ENCODE measurements at places on chromosomes 12 and 14.

DNA sequence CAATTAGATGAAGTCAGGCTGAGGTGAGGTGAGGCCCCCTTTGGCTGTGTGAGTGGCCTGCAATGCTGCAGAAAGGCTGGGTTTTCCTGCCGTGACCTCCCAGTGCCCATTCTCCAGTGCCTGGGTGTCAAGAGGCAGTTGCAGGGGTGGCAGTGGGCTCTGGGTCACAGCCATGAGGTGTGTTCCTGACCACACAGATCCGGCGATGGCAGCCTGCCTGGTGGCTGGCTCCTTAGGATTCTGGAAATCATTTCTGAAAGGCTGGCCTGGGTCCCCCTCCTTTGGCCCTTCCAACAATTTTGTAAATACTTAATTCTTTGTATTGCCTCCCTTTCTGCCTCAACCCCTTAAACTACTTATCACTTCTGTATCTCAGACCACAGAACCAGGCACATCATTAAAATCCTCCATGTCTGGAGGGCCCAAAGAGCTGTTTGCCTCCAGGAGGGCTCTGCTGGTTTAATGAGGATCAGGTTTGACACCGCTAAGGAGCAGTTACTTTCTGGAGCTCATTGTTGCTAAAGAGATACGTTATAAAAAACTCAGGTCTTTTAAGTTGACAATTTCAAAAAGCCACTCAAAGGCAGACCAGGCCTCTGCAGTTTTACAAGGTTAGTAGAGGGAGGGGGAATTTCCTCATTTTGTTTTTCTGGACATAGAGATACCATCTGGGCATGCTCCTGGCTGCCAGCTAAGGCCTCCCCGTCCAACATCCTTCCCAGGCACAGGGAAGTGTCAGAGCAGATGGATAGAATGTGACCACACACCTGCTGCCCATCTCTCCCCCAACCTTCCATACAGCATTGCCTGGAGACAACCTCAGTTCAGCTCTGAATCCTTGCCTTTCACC, 204.4 kb downstream of the FOXN3 start:
- no peak for DNase-seq

GRCh38 chr14:90853116-90853515, 36.9 kb upstream of the TTC7B start:
- no peak for DNase-seq

GRCh38 chr14:104996483-104996882, 10.9 kb downstream of the CLBA1 start:
- DNase-seq, result no peak

GRCh38 chr12:109767991-109768900, 54.6 kb downstream of the FAM222A start:
- no peak for DNase-seq

GRCh38 chr12:120849765-120850164, 54.4 kb downstream of the SPPL3 start:
- no peak for DNase-seq

- DNase-seq, result no peak
Measured at GRCh38 chr12:29957835-29958234, 174.1 kb upstream of the TMTC1 start.

- no peak for DNase-seq
Measured at GRCh38 chr14:65281991-65282895, 130.3 kb upstream of the FUT8 start.

DNA sequence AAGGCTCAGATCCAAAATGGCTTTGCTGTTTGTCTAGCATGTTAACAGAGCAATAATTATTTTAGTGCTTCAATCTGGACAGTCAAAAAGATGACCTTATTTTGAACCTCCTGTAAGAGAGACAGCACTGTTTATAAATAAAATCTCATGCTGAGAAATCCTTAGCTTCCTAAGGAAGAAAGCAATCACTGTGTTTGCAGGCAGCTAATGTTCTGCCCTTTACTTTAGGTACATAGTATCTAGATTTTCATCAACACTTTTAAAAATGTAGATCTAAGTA, 105.3 kb downstream of the PRKD1 start:
- DNase-seq, result no peak

GRCh38 chr14:20434701-20435581, 1.0 kb downstream of the KLHL33 start:
- DNase-seq, result no peak

GRCh38 chr12:69906411-69907216, 81.6 kb downstream of the MYRFL start:
- no peak for DNase-seq

DNA sequence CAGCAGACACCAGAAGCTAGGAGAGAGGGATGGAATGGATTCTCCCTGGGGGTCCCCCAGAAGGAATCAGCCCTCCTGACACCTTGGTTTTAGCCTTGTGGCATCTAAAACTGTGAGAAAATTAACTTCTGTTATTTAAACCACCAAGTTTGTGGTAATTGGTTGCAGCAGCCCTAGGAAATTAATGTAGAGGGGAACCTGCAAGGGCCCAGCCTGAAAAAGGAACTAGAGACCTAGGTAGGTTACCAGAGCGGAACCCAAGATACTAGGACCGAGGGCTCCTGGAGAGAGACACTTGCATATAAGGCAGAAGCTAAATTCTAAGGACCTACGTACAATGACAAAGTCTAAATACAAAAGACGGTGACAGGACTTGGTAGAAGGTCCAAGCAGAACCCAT, 8.1 kb upstream of the DENND5B start:
- DNase-seq, result no peak

DNA sequence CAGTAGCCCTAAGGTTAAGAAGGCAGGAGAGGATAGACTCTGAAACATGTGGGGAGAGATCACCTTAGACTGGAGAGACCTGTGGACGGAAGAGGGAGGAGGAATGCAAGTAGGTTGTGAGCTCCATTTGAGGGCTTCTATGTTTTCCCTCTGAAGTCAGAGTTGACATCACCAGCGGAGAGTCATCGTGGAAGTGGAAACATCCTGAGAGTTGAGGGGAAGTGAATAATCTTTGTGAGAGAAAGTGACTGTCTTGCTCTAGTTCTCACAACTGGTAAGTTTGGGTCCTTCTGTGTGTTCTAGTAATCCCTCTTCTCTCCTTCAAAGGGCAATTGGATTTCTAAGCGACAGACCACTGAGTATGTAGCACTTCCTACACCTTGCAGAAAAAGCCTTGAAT, 103.6 kb upstream of the CCND2 start:
- DNase-seq, result no peak

DNA sequence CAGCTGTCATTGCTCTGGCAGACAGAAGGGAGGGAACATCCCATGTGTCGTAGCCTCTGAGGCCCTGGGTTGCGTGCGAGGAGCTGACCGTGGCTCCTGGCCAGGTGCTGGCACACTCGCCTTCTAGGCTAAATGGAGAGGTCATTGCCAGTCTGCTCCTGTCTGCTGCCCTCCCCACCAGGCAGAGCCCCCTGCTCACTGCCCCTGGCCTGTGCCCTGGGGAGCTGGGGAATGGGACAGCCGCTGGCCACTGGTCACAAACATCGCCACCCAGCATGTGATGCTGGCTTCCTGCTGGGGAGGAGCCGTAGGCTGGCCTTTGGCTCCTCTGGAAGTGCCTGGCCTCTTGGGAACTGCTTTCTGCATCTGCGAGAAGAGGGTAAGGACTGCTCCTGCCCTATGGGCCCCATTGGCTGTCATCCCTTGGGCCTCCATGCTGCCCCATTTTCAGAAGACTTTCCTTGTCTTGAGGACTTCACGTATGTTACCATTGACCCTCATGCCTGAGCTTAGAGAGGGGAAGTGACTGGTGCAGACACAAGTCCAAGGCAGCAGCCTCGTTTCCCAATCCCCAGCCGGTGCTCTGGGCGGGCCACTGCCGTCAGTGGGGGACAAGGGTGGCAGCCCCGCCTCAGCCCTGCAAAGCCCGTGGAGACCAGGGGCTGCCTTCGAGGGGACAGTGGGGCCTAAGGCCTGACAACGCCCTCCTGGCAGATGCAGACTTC, 2.0 kb upstream of the TNFAIP2 start:
- DNase-seq, result no peak

GRCh38 chr14:21734457-21735074, 60.9 kb upstream of the OR4E1 start:
- no peak for DNase-seq

DNA sequence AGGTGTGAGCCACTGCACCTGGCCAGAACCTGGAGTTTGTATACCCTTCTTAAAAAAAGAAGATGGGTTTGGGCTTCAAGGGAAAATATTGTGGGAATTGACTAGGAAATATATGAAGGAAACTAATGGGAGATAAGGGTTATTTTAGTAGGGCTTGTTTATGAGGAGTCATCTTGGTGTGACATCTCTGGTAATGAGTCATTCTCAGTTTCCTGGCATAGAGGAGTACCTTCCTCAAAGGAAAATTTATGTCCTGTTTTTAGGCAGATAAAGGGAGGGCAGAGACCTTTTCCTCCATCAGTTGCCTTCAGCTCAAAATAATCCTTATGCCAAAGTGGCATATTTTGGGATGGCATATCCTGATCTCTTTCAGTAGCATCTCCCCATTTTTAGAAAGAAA, 30.6 kb upstream of the NFKBIA start:
- no peak for DNase-seq

DNA sequence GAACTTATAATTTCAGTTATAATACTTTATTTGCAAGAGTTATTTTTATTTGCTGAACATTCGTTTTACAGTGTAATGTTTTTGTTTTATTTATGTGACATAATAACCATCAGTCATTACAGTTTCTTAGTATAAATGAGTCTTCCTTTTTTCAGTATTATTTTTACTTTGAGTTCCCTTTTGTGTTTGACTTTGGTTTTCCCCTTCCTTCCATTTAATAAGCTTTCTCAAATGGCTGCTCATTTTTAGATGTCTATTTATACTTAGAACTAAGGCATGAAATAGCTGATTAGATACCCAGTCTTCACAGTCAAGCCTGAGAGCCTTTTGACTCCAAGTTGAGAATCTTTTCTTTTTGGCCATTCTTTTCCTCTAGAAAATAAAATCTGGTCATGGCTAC, 404.5 kb downstream of the LRFN5 start:
- no peak for DNase-seq

DNA sequence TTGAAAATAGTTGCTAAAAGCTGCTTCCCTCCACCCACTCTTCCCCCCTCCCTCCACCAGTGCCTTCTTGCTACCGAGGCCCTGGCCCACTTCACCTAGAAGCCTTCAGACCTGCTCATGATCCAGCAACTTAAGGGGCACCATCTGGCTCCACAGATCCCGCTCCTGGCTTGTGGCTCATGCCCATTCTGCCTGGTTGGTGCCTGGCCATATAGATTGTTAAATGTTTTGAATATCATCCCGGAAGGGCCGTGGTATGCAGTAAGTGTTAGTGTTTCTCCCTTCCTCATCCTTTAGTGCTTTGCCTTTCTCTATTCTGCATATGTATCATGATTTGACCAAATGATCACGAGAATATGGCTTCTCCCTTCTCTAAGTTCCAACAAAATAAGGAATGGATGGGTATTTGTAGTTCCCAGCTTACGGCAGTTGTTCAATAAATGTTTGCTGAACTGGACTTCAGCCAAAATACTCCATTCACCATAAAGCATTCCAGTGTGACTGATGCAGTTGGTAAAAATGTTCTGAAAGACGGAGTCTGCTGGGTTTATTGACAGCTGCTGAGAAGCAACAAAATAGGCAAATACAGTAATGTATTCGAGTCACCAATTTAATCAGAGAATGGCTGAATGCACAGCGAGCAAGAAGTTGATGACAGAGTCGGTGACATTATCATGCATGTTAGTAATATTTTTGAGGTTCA, 30.7 kb downstream of the GRIP1 start:
- no peak for DNase-seq

- no peak for DNase-seq
Measured at GRCh38 chr14:35403114-35403602, 1.4 kb downstream of the NFKBIA start.

GRCh38 chr12:49079793-49080192, 10.0 kb upstream of the RHEBL1 start:
- DNase-seq, result no peak

GRCh38 chr12:70663838-70664237, 26.6 kb upstream of the PTPRB start:
- no peak for DNase-seq

DNA sequence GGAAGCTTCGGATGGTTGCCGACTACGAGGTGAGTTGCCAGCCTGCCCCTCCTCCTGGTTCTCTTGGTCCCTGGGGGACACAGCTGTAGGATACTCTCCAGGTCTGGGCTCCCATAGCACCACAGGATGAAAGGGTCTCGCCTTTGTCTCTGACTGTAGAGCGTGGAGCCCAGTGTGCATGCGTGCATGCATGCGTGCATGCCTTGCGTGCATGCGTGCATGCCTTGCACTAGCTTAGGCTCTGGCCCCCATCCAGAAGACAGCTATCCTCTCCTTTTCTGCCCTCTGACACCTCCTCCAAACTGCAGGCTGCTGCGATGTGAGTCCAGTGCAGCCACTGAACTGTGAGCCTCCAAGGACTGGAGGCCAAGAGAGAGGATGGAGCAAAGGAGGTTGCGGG, 19.1 kb downstream of the NGB start:
- no peak for DNase-seq

DNA sequence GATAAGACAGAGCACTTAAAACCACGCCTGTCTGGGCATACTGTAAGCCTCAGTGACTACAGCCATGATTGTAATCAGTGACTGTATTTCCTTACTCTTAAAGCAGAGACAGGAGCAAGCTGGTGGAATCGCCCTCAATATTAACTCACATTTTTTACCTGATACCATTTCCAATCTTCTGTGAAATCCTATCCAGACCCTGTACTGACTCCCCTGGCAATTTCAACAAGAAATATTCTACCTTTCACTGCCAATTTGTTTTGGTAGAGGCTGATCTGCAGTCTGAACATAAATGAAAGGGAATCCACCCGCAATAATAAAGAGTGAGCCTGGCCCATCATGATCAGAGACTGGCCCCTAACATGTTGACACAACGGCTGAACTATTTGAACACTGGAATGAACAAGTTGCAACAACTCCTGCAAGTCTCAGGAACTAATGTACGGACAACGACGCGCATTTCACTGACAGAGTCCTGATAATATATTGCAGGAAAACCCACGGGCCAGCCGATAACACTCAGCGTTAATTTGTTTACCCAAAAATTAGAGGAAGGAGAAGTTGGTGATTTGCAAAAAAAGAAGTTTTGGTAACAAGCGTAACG, 195.5 kb upstream of the BTG1 start:
- no peak for DNase-seq

GRCh38 chr14:103378038-103378854, 7.0 kb upstream of the MARK3 start:
- no peak for DNase-seq

GRCh38 chr14:80577599-80577998, 363.9 kb downstream of the CEP128 start:
- no peak for DNase-seq

DNA sequence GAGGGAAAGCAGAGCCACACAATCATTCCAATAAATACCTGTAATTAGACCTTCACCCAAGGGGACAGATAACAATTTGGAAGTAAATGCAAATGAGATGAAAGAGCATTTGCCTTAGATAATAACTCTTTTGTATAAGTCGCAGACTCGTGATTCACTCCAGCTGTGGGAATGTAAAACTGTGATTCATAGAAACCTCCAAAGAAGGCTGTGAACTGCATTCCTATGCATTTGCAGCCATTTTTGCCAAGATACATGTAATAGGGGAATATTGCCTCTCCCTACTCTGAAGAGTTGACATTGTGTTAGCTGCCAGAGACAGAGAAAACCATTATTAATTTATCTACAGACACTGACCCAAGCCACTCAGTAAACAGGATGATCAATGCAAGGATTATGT, 181.9 kb upstream of the ARHGAP5 start:
- no peak for DNase-seq

- DNase-seq, result no peak
Measured at GRCh38 chr14:88695870-88696269, 96.9 kb downstream of the EML5 start.

- peak; percentile 5 for DNase-seq
Measured at GRCh38 chr12:69330475-69331473, 17.4 kb upstream of the LYZ start.

GRCh38 chr14:28831126-28831525, 64.5 kb downstream of the FOXG1 start:
- no peak for DNase-seq
